CD8-positive, alpha-beta memory T cell (primary cell): ENCODE measurements at places on chromosomes 13 and 19.
A peak's percentile ranks its signal among the peaks of the same experiment; 100 is the strongest.

- DNase-seq, result no peak
These were observed 843 bp downstream of the NR2F6 start for GRCh38 chr19:17244618-17245534.

- peak; percentile 26 for DNase-seq
These were observed 27.3 kb downstream of the TM9SF2 start for GRCh38 chr13:99528547-99528946.

- DNase-seq, result no peak
These were observed 902.3 kb upstream of the MIR17HG start for GRCh38 chr13:90445179-90445578.

- peak; percentile 67 for DNase-seq
These were observed 22.3 kb downstream of the EPS15L1 start for GRCh38 chr19:16449330-16449961.

- DNase-seq, result peak; percentile 56
These were observed 509 bp downstream of the TPP2 start for GRCh38 chr13:102597029-102597961.
